ENCODE measurements at places on chromosomes 3 and 15.

DNA sequence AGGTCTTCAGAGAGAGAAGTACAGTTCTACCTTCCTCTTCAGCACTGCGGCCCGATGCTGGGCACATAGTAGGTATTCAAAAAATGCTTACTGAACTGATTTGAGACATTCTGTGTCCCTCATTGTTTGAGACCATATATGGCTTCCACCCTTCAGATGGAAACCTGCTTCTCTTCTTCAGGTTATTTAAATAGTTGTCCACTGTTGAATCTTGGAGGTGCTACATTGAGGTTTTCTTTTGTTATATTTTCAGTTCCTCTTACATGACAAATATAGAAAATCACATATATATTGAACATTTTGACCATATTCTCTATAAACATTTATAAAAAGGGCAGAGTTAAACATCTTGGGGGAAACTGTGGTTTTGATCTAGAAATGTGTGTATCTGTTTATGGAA is 200.2 kb upstream of the LRRC3B start:
- no peak for DNase-seq

GRCh38 chr3:123290962-123291361 is 89.2 kb downstream of the SEC22A start:
- no peak for DNase-seq

DNA sequence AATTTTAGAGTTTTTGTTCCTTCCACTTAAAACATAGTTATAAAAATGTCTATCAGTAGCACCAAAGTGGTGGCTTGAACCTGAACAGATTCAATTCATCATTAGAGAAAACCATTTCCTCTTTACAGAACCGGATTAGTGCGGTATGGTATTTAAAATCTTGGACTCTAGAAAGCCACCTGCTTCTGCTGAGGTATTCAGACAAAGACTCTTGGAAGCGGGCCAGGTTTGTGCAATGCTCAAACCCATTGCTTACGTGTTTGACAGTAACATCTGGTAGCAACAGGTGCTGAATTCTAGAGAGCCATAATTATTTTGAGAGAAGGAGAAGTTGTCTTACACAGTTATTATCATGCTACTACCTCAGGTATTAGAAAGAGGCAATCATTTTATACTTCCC is 290.5 kb downstream of the NAALADL2 start:
- DNase-seq: peak; percentile 98

GRCh38 chr3:87425056-87425455 is 148.7 kb upstream of the POU1F1 start:
- DNase-seq: no peak

DNA sequence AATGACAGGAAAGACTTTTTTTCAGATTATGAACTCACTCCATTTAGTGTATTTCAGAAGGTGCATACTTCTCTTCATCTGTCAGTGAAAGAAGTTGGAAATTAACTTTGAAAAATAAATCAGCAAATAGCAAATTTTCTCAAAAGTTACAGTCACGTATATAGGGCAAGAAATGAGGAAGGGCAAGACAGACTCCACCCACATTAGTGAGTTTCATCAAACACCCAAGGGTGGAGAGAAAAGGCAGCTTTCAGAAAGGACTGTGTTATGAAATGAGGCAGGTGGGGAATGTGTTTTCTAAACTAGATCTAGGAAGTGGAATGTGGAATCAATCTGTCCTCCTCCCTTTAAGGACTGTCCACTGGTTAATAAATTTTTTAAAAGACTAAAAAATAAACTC is 2.9 kb downstream of the SLC22A13 start:
- DNase-seq: no peak

DNA sequence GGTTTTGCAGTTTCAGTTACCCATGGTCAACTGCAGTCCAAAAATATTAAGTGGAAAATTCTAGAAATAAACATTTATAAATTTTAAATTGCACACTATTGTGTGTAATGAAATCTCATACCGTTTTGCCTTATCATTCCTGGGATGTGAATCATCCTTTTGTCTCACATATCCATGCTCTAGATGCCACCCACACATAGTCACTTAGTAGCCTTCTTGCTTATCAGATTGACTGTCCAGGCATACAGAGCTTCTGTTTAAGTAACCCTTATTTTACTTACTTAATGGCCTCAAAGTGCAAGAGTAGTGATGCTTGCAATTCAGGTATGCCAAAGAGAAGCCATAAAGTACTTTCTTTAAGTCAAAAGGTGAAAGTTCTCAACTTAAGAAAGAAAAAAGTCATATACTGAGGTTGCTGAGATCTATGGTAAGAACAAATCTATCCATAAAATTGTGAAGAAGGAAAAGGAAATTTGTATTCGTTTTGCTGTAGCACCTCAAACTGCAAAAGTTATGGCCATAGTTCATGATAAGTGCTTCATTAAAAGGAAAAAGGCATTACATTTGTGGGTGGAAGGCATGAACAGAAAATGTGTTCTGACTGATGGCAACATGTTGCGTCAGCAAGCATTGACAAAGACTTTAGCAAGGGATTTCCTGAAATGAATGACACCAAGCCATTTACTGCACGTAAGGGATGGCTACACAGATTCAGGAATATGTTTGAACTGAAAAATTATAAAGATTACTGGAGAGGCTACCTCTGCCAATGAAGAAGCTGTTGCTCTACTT is 43.8 kb downstream of the SPATA16 start:
- DNase-seq: no peak

DNA sequence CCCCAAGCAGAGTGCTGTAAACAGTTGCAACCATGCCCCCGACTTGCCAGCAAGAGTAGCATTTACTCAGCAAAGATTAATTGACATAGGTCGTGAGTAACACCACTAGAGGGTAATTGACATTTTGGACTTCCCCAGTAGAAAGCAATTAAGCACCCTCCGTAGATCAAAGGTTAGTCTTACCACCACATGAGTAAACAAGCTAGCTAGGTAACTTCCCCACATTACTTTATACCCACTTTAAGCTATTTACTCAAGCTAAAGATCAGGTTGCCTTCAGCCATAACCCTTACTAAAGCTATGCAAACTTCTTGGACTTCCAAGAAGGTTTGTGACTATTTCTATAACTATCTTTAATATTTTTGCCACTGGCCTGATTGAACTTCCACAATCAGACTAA is 1072.7 kb downstream of the OTOL1 start:
- DNase-seq: no peak

- DNase-seq: no peak
These were observed 238.7 kb upstream of the P2RY1 start for GRCh38 chr3:152595975-152596821.

- DNase-seq: peak; percentile 22
These were observed 78.1 kb downstream of the LSM3 start for GRCh38 chr3:14256561-14257342.

DNA sequence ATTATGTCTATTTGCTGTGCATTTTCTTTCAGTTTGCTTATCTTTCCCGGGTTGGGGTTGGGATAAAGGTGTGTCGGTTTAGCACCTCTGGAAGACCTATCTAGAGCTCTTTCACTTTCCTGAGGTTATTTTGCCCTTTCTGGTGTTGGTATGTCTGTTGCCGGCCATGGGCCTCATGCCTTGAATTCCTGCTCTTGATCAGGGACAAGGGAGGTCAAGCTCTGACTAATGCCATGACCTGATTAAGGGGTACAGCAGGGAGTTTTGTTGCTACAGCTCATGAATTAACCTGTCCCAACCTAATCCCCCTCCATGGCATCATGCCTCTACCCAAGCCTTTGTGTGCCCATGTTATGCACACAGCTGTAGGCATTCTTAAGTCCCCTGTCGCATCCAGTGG is 70.5 kb upstream of the GOLGA6B start:
- no peak for DNase-seq

- DNase-seq: no peak
These were observed 184.4 kb downstream of the GOLGA8K start for GRCh38 chr15:32218666-32219065.

DNA sequence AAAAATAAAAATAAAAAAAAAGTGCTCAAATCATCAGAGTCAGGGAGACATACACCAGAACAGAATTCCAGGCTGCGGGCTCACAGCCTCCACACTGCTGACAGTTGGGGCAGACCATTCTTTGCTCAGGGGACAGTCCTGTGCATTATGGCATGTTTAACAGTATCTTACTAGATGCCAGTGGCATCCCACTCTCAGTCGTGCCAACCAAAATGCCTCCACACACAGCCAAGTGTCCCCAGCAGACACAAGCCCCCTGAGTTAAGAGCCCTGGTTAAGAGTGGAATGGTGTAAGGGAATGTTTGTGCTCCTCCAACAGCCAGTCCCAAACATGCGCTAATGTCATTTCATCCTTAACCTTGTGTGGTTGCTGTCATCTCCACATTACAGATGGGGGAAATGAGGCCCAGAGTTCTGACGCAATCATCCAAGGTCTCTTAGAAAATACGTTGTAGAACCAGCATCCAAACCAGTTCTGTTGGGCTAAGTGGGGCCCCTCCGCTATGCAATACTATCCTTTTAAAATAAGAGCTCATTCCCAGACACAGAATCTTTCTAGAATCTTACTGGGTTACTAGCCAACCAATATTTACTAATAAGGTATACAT is 26.0 kb downstream of the CFAP92 start:
- DNase-seq: no peak

DNA sequence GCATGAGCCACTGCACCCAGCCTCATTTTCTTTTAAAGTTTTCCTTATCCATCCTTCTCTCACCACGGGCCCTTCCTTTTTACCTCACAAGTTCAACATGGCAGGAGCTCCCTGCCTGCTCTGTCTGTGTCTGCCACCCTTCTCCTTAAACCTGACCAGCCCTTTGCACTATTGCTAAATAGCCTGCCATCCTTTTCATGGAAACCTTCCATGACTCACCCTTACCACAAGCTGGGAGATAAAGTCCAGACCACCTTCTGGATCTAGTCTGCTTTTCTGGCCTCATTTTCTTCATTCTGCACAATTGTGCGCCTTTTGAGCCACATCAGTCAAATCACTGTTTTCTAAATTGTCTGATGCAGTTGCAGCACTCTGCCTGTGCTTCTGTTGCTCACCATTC is 8.9 kb downstream of the PARP14 start:
- DNase-seq: no peak

GRCh38 chr3:105615814-105616213 is 249.1 kb downstream of the ALCAM start:
- DNase-seq: no peak

DNA sequence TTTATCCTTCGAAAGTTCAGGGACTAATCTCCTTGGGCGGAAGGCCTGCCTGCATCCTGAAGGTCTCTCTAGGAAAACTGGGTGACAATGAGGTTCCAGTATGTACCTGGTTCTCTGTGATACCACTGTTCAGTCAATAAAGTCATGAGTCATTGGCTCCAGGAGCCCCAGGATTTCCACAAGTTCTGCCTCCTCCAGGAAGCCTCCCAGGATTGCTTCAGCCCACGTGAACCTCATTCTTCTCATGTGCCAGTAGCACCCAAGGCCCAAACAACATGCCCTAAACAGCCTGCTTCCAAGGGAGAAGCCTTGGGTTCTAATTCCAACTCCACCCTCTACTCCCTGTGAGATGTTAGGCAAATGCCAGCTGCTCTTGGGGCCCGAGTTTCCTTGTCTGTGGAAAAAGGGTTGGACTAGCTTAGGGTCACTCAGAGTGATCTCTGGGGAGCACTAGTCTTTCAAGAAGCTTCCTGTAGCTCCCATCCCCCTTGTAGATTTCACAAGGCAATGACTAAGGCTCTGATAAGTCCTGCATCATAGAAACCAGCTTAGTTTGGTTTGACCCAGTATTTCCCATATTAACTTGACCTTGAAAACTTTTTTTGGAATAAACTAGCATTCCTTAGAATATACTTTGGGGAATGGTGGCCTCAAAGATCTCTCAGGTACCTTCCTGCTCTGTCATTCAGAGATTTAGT is 118.3 kb upstream of the ATP2B2 start:
- DNase-seq: no peak

- peak; percentile 23 for DNase-seq
These were observed at the start of gene ANXA2 for GRCh38 chr15:60397772-60398445. ANXA2 (minus strand) TSS chr15:60397986; CDS start chr15:60386075, 11,911 bp downstream.
